ENCODE measurements at places on chromosomes 1 and 21.

GRCh38 chr21:42290505-42290904 lies 24.7 kb downstream of the TFF3 start:
- no peak for DNase-seq

GRCh38 chr1:17372955-17373354 lies 959 bp downstream of the PADI6 start:
- no peak for DNase-seq

- DNase-seq = no peak
These were observed 15.1 kb downstream of the TAF13 start for GRCh38 chr1:109060707-109061106.

DNA sequence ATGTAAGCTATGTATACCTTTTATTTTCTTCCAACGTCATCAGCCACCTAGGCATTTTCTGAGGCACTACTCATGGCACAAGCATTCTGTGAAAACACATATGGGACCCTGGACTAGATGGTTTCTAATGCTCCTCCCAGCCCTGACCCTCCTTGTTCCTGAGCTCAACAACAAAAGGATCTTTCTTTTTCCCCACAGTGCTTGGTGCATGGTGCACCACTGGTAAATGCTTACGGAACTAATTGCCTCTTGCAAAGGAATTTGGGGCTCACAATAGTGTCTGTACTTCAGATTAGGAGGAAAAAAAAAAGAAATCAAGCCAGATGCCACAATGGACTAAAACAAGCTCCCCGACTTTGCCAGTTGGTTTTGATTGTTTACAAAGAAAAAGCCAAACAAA lies 390.5 kb downstream of the PLPP3 start:
- no peak for DNase-seq

DNA sequence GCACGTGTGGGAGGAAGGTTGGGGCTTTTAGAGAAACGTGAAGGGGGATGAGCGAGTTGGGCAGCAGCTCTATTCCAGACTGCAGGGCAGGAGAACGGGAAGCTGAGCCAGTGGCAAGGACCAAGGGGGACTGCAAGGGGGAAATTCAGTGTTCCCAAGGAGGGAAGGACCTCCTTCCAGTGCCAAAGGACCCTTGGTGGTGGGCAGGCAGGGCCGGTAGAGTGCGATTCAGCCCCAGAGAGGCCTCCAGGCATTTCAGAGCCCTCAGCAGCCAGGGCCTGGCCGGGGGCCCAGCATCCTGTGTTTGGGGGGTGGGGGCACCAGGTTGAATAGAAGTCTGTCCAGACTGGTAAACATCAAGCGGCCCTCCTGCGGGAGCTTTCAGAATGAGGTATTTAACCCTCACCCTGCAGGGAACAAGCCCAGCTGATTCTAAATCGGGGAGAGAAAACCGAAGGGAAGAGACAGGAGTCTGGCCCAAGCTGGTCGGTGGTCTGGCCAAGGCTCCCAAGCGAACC lies 2.3 kb downstream of the COL9A2 start:
- DNase-seq = no peak

DNA sequence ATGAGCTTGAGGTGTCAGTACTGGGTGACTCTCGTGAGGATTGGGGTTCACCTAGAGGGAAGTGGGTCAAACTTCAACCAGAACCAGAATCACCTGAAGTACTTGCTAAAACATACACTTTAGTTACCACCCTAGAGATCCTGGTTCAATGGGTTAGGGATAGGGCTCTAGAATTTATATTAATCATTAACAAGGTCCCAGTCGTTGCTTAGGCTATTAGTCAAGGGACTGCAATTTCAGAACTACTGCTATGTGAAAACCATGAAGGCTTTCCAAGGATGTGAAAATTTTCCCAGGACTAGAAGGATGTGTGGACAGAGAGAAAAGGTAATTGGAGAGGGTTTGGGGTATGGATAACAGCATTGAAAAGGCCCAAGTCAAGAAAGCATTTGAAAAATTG lies 162.6 kb downstream of the GRIK1 start:
- DNase-seq = no peak

DNA sequence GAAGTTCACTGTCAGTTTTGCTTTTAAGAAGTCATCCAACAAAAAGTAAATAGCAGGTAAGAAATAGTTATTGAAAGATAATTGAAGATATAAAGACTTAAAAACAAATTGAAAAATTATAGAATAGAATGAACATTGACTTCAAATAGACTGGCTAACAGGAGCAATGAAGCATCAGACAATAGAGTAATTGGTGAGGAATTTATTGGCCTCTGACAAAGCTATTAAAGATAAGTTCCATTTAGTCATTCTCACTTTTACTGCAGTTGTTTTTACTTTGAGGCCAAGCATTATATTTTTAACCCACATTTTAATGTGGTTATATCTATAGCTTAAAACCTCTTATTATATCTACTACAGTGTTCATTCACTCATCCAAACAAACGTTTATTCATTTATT lies 228.8 kb upstream of the ADGRL2 start:
- DNase-seq = no peak

- DNase-seq = no peak
These were observed 95.3 kb downstream of the C1orf21 start for GRCh38 chr1:184482136-184482535.

GRCh38 chr1:233490488-233490887 lies 123.4 kb upstream of the KCNK1 start:
- DNase-seq = no peak

Data from NCI-H187 (cell line).